Naive thymus-derived CD4-positive, alpha-beta T cell (primary cell): ENCODE measurements at places on chromosomes 4 and X. TPM values are rescaled to one million over a fixed set of nuclear protein-coding genes. Genes with fewer than 3 reads are reported as not detected.

The ITGB1BP2 gene
- 6.0 TPM in 2 replicates for total RNA-seq

DNA sequence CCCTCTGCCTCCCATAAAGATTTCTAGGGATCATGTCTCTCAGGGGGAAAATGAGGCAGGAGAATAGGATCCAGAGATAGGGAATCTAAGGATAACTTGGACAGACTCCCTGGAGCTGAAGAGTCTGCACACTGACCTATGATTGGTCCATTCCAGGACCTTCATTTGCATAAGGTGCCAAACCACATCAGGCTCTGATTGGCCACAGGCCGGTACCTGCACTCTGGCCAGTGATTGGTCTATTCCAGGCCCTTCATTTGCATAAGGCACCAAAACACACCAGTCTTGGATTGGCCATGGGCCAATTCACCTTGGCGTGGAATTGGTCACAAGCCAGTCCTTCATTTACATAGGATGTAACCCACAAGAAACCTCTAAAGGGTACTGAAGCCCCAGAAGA lies 4.0 kb upstream of the HERC5 start:
- no peak overlapping the region for H3K27ac ChIP-seq
- H3K27me3 ChIP-seq = no peaks in the 10 kb centered on the region

The ARMCX1 gene
- 0.10 and 0.17 TPM in 2 replicates for total RNA-seq

DNA sequence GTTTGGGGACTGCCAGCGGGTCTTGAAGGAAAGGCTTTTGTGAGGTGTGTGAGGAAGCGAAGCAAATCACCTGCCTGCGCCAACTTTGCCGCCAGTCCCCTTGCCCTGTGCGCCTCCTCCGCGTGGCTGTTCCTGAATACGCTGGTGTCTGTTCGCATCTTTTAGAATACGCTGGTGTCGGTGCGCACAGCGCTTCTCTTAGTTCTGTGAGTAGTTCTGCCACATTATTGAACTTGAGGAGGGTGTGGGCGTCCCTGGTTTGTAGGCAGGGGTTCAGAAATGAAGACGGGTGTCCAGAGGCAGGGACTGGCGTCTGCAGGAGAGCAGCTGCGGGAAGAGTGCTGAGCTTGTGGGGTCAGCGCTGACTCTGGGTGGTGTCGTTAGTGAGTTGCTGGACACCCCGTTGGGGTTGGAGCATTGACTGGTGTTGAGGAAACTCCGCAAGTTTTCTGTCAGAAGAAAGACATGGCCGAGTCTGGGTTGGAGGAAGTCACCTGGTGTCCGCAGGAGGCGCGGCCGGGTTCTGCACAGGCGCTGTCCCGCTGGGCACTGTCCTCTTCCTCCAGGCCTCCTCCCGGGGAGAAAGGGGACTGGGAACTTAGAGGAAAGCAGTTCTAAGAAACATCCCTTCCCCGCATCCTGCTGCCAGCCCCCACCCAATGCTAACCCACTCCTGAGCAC lies 930 bp downstream of the ZNF718 start:
- DNase-seq = no peak
- H3K27ac ChIP-seq = peak overlapping the region; percentile 94
- H3K4me3 ChIP-seq = peak overlapping the region; percentile 89

DNA sequence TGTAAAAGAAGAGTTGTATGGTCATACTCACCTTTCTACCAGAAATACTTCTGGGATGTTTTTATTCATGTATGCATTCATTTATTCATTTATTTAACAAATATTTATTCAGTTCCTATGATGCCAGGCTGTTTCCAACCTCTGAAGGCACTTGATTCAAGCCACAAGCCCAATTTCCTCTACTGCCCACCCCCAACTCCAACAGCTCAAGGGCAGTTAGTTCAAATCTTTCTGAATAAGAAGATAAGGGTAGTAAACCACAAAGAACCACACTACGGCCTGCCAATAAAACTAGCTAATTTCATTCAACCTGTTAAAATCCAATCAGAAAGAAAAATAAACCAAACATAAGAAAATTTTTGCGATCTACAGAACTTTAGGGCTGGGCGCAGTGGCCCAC lies 31.2 kb downstream of the LRBA start:
- H3K27ac ChIP-seq = no peak overlapping the region
- H3K36me3 ChIP-seq = no peaks in the 10 kb centered on the region
- no peaks in the 10 kb centered on the region for H3K27me3 ChIP-seq
- no peaks in the 10 kb centered on the region for H3K4me1 ChIP-seq
- no peak overlapping the region for H3K4me3 ChIP-seq

DNA sequence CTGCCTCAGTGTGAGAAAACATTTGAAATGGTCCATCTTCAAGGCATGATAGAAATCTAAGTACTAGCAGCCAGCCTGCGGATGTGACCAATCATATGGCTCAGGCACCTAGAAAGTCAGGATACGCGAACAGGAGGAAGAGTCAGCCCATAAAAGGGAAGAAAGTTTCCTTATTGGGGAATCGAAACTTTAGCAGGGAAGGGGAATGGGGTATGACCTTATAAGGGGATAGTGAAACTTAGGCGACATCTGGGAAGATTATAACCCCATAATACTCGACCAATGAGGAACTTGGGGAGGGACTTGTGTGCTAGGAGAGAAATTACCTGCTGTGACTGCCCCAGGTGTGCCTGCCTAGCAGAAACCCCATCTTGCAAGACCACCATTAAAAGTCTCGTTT lies 26.2 kb upstream of the PYURF start:
- DNase-seq = no peak
- no peaks in the 10 kb centered on the region for H3K27me3 ChIP-seq
- no peak overlapping the region for H3K4me3 ChIP-seq

DNA sequence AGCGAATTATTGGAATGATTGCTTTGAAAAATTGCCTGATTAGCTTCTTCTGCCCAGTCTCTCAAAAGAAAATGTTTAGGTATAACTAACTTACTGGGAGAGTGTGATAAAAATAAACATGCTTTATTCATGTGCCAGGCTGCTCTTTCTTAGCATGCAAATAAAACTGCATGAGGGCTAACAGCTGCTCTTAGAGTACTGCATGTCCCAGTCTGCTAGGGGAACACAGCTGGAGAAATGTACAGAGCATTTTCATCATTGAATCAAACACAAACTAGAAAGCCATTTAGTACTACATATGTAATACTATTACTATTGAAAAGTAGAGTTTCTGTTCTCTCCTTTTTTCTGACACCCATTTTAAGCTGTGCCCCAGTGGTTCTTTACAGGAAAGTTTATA lies 726.0 kb downstream of the GRID2 start:
- no peaks in the 10 kb centered on the region for H3K36me3 ChIP-seq
- no peak for DNase-seq
- no peaks in the 10 kb centered on the region for H3K27me3 ChIP-seq
- H3K27ac ChIP-seq = no peak overlapping the region
- H3K4me3 ChIP-seq = no peak overlapping the region

GRCh38 chr4:164509951-164510350 lies 244.0 kb upstream of the SMIM31 start:
- no peaks in the 10 kb centered on the region for H3K27me3 ChIP-seq
- no peaks in the 10 kb centered on the region for H3K4me1 ChIP-seq
- DNase-seq = no peak
- no peak overlapping the region for H3K4me3 ChIP-seq
- H3K36me3 ChIP-seq = no peaks in the 10 kb centered on the region
- H3K27ac ChIP-seq = no peak overlapping the region

DNA sequence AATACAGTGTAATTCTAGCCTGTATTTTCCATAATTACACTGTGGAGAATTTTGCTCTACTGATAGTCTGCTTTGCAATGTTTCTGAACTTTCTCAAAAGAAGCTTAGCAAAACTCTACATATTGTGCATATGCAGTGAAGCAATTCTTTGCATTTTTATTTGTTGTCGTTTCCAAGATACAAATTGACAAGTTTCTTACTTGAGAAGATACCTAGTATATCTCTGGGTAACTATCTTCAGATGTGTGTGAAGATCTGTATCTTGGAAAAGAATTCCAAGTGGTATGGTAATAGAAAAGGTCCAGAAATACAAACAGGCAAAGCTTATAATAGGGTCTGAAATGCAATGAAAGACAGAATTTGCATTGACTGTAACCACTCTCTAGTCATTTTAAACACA lies 1119.8 kb upstream of the INTU start:
- no peaks in the 10 kb centered on the region for H3K36me3 ChIP-seq
- no peaks in the 10 kb centered on the region for H3K4me1 ChIP-seq
- H3K4me3 ChIP-seq = no peak overlapping the region

DNA sequence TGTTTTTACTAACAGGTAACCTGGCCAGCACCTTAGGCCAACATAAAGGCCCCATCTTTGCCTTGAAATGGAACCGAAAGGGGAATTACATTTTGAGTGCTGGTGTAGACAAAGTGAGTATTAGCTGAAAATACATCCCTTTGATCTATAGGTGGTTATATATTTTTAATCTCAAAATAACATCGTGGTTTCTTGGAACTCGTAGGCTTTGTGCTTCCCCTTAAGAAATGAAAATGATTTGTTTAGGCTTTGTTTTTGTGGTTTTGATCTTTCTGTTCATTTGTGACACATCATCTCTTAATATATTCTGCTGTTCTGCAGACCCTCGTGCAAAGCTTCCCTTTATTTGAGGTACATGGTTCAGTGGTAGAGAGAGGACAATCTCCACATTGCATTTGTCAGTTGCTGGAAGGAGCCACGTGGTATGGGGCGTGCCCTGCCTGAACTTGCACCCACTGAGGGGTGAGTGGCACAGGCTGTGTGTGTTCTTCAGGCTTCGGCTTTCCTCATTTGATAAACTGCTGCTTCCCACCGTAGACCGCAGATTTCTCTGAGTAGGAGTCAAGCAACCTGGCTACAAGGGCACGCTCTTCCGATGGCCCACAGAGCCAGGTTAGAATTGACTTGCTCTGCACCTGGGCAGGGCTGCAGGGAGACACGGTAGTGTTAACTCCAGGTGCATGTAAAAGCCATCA lies 72.2 kb downstream of the GPR143 start:
- no peak overlapping the region for H3K27ac ChIP-seq
- H3K36me3 ChIP-seq = no peaks in the 10 kb centered on the region
- H3K27me3 ChIP-seq = no peaks in the 10 kb centered on the region
- H3K4me3 ChIP-seq = no peak overlapping the region

GRCh38 chr4:125843947-125844346 lies 529.2 kb downstream of the FAT4 start:
- DNase-seq = no peak
- H3K4me3 ChIP-seq = no peak overlapping the region
- no peaks in the 10 kb centered on the region for H3K4me1 ChIP-seq
- no peaks in the 10 kb centered on the region for H3K27me3 ChIP-seq
- H3K36me3 ChIP-seq = no peaks in the 10 kb centered on the region

The SPANXB1 gene
- not detected for total RNA-seq

- H3K4me3 ChIP-seq = no peak overlapping the region
- no peaks in the 10 kb centered on the region for H3K27me3 ChIP-seq
- no peak overlapping the region for H3K27ac ChIP-seq
- no peak for DNase-seq
Measured at GRCh38 chr4:154560419-154560801, 2.4 kb upstream of the FGB start.

GRCh38 chr4:77193511-77194102 lies 36.6 kb downstream of the CCNG2 start:
- no peaks in the 10 kb centered on the region for H3K4me1 ChIP-seq
- no peaks in the 10 kb centered on the region for H3K36me3 ChIP-seq
- H3K4me3 ChIP-seq = peak overlapping the region; percentile 25
- DNase-seq = peak; percentile 76
- peak overlapping the region; percentile 52 for H3K27ac ChIP-seq

GRCh38 chrX:37754516-37754915 lies 25.3 kb upstream of the CYBB start:
- H3K4me1 ChIP-seq = peaks cover 37% of the 10 kb centered on the region
- no peak for DNase-seq
- H3K36me3 ChIP-seq = no peaks in the 10 kb centered on the region

DNA sequence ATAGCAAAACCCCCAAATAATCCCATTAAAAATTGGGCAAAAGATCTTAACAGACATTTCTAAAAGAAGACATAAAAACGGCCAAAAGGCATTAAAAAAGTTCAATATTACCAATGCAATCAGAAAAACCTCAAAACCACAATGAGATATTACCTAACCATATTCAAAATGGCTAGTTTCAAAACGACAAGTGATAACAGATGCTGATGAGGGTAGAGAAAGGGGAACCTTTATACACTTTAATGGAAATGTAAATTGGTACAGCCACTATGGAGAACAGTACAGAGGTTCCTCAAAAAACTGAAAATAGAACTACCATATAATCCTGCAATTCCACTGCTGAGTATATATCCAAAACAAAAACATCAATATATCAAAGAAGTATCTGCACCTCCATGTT lies 6.2 kb downstream of the AADAT start:
- no peaks in the 10 kb centered on the region for H3K36me3 ChIP-seq
- no peaks in the 10 kb centered on the region for H3K4me1 ChIP-seq

DNA sequence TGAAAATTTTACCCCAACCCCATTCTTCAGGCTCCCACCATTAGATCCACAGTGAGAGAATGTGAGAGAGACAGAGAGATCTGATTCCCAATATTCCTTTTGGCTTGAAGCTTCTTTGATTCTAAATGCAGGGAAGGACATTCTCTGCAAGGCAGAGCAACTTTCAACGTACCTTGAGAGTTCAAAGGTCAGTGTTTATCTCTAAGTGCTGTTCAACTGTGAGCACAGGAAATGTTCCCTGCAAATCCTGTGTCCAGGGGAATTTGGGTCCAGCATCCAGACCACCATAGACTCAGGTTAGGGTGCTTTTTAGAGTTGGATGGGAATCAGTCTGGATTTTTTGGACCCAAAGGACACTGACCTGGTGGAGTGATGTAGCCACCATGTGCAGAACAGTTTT lies 97.4 kb downstream of the NHS start:
- DNase-seq = no peak
- no peaks in the 10 kb centered on the region for H3K4me1 ChIP-seq
- H3K27me3 ChIP-seq = no peaks in the 10 kb centered on the region
- no peaks in the 10 kb centered on the region for H3K36me3 ChIP-seq
- H3K27ac ChIP-seq = no peak overlapping the region

GRCh38 chr4:2829933-2830451 lies 13.7 kb upstream of the ADD1 start:
- H3K36me3 ChIP-seq = no peaks in the 10 kb centered on the region
- H3K27ac ChIP-seq = no peak overlapping the region
- H3K4me3 ChIP-seq = no peak overlapping the region
- H3K4me1 ChIP-seq = peaks cover 9% of the 10 kb centered on the region
- H3K27me3 ChIP-seq = no peaks in the 10 kb centered on the region

DNA sequence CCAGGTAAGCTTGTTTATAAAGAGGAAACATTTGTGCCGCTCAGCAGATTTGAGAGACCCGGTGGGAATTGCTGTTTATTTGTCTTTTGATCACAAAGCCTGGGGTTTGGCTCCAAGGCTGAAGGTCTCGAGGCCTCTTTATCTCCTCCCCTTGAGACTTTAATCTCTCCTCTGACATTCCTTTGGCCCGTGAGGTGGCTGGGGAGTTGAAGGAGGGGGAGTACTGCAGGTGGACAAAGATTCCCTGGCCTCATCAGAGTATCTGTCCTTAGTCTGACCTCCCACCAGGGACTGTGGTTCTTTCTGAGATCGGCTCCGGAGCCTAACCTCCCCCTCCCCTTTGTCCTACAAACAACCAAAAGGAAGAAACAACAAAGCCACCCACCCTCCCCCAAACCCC lies 216.5 kb downstream of the MID1IP1 start:
- H3K4me1 ChIP-seq = no peaks in the 10 kb centered on the region
- H3K4me3 ChIP-seq = no peak overlapping the region
- H3K27me3 ChIP-seq = no peaks in the 10 kb centered on the region
